ENCODE measurements at places on chromosomes 12 and 14.

DNA sequence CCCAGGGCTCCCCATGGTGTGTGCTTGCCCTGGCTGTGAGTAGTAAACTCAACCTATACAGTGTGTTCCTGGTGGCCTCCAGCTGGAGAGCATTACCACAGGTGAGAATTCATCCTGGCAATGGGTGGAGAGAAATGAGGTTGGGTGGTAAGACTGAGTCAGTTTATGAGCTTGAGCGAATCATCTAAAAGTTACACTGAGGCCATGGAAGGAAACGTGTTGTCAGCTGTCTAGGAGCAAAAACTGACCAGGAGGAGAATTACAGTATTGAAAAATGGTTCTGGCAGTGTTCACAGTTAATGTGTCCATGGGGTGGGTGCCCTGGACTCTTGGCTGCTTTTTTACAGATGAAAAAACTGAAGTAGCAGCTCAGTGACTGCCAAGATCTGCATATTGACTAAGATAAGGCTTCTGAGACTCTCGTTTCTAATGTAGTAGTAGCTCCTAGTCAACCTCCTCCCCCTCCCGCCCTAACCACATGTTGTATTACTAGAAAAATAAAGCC lies 202.0 kb upstream of the AMIGO2 start:
- DNase-seq: no peak

- no peak for DNase-seq
Observed at GRCh38 chr12:109418848-109419480, 58.1 kb downstream of the KCTD10 start.

DNA sequence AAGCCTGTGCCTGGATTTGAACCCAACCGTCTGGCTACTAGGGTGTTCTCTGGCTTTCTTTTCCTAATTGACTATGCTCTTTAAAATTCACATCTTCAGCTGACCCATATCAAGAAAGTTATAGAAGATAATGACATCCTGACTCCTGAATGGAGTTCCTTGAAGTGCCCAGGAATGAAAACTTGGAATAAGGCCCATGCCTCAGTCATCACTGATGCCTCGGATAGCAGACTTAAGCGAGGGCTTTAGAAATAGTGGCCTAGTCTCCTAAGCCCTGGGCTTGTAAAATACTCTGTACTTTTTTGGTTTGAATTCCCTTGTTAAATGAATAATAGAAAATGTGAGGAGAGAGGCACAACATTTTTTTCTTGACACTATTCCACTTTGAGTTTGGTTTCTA lies 39.0 kb downstream of the CHST11 start:
- no peak for DNase-seq

DNA sequence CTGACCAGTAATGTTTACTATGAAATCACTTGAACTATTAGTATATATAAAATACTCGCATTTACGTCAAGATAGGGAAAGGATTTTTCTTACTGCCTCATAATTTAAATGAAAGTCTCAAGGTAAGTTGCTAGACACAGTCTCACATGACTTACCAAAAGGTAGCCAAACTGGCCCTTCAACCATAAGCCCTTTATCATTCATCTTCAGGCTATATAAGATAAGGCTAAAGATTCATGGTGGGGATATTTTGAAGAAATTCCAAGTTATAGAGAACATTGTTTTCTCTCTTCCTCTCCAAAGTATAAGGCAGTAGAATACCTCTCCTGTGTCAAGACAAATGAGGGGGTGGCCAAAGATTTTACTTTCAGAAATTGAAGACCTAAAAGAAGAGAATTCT lies 23.4 kb downstream of the KIF21A start:
- no peak for DNase-seq

DNA sequence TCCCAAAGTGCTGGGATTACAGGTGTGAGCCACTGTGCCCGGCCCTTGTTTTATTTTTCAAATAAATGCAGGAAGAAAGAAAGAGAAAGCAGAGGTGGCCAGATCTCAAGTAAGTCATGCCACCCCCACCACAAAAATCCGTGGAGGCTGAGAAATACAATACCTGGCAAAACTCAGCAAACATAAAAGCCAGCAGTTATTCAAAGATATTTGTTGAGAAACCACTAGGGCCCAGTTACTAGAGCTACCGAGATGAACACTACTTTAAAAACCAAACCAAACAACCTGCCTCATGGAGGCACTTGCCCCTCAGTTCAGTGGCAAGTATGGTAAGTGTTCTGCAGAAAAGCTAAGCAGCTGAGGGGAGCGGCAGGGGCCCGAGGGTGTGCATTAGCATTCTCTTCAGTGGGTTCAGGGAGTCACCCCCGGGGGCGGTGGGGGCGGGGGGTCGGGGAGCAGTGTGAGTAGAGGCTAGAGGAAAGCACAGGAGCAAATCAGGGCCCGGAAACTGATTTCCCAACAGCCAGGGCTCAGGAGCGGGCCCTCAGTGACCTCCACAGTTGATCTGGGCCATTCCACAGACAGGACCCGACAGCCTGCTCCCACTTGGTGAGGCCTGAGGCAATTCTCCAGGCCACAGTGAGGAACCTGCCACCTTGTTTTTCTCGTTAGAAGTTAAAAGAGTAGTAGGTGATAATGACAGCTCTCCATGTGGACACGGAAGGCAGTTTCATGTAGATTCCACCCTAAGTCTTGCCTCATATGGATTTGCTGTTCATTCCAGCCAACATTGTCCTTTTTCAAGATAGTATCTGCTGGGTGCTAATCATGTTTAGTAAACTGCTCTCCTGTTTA lies 8.6 kb downstream of the EVL start:
- DNase-seq: no peak

DNA sequence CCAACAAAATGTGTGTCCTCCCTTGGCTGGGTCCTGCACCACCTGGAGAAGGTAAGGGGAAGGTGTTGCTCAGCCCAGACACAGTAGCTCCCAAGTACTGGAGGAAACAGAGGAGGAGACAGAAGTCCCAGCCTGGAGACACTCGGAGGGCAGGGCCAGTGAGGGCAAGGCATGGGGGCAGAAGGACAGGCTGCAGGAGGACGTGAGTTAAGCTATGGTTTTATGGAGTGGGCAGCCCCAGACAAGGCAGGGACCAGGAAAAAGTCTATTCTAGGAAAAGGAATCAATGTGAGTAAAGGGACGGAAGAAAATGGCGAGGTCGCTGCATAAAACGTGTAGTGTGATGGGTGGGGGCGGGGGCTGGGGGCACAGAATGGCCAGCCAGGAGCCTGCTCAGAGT lies 210.1 kb upstream of the DIO3 start:
- no peak for DNase-seq

- no peak for DNase-seq
Observed at GRCh38 chr12:53096759-53097158, 708 bp upstream of the IGFBP6 start.

- DNase-seq: no peak
Observed at GRCh38 chr12:72677846-72678245, 405.7 kb downstream of the TRHDE start.

GRCh38 chr12:111870706-111871105 lies 28.7 kb downstream of the MAPKAPK5 start:
- DNase-seq: no peak
